ENCODE measurements at places on chromosomes 16 and 17.

DNA sequence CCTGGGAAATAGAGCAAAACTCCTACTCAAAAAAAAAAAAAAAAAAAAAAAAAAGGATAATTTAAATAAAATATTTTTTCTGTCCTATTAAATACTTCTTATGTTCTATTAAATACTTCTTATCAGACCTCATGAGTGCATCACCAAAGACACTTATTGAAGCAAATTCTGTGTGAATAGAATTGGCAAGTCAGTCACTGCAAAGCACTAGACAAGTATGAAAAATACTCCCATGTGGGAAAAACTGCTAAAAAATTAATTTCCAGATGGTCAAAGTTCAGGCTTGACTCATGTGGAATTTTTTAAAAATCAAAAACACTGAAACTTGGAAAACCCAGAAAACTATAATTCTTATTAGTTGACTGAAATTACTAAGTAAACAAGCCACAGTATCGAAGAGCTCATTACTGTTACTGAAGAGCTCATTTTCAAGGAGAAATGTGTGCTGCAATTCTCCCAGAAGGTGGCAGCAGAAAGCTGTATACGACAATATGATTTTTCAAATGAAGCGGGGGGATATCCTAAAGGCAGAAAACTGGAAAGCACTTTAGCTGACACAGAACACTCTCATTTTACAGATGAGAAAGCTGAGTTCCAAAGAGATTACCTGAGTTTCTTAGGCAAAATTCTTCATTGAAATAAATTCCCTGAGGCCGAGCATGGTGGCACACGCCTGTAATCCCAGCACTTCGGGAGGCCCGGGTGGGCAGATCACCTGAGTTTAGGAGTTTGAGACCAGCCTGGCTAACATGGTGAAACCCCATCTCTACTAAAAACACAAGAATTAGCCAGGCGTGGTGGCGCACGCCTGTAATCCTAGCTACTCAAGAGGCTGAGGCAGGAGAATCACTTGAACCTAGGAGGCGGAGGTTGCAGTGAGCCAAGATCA, 15.9 kb upstream of the FBXO47 start:
- no peak for DNase-seq

GRCh38 chr17:49249890-49250522, 19.4 kb upstream of the PHOSPHO1 start:
- DNase-seq = no peak

- DNase-seq = peak; percentile 30
These were observed at the start of gene C16orf74 for GRCh38 chr16:85750827-85751697. Gene C16orf74, minus strand, starts transcription at chr16:85751096. Its CDS starts 15,879 bp downstream, at chr16:85735217.

GRCh38 chr16:67151431-67152097, 766 bp upstream of the B3GNT9 start:
- DNase-seq = no peak

- no peak for DNase-seq
These were observed 18.1 kb downstream of the ITPRIPL2 start for GRCh38 chr16:19131825-19132218.

DNA sequence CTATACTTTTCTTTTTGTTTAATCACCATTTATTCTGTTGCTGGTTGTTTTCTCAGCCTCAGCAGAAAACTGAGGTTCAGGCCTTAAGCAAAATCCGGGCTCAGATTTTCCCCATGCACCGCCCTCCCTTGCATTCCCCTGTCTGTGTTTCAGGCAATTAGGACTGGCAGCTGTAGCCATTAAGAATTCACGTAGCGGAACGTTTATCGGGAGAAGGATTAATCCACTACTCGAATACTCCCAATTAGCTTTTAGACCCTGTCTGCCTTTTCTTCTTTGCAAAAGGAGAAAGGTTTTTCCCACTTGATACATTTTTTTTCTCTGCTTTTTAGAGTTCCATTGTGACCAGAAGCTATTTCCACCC, 173.1 kb downstream of the RPTOR start:
- no peak for DNase-seq

DNA sequence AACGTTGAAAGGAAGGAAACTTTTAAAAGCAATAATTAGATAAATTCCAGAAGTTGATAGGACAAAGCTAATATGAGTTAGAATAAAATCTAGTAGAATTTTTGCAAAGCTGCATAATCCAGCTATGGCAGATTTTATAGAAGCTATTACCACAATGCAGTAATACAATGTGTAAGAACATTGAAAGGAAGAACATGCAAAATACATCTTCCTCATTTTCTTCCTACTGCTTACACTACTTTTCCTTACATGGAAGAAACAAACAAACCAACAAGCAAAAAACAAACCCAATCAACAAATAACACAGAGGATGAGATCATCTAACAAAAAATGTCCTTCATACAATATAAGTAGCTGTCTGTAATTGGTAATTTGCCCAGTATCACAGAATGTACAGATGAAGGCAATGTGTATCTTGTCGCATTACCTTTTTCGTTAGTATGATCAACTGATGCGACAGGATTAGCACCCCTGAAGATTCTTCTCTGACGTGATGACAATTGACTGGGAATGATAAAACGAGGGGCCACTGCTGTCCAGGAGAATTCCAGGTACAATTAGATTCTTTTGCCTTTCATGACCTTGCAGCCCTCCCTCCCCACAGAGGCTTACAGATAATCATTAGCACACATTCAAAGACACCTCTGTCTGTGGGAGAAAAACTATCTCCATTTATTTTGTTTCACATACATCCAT, 21.2 kb upstream of the LRRC37A start:
- DNase-seq = no peak

GRCh38 chr16:30372038-30372712, 1.9 kb upstream of the TBC1D10B start:
- DNase-seq = no peak

- DNase-seq = no peak
These were observed 106.2 kb downstream of the GRIN2A start for GRCh38 chr16:10076037-10076436.

DNA sequence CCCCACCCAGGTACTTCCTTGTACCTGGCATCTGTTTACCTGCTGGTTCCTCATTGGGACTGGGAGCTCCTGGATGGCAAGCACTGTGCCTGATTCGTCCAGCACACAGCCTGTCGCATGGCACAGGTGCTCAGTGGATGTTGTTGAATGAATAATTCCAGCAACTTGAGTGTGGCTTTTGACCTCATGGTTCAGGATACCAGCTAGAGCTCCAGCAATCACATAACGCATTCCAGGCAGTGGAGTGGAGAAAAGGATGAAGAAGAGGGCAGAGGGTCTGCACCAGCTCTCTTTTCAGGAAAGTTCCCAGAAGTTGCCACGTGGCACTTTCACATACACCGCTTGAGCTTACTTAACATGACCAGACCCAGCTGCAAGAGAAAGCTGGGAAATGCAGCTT, 1.3 kb upstream of the CAMKK1 start:
- no peak for DNase-seq

GRCh38 chr17:1229900-1230501, 40.2 kb upstream of the BHLHA9 start:
- DNase-seq = peak; percentile 27

GRCh38 chr17:44547625-44548267, 9.5 kb upstream of the FZD2 start:
- no peak for DNase-seq

GRCh38 chr16:85461814-85462713, 151.1 kb upstream of the GSE1 start:
- peak; percentile 41 for DNase-seq

DNA sequence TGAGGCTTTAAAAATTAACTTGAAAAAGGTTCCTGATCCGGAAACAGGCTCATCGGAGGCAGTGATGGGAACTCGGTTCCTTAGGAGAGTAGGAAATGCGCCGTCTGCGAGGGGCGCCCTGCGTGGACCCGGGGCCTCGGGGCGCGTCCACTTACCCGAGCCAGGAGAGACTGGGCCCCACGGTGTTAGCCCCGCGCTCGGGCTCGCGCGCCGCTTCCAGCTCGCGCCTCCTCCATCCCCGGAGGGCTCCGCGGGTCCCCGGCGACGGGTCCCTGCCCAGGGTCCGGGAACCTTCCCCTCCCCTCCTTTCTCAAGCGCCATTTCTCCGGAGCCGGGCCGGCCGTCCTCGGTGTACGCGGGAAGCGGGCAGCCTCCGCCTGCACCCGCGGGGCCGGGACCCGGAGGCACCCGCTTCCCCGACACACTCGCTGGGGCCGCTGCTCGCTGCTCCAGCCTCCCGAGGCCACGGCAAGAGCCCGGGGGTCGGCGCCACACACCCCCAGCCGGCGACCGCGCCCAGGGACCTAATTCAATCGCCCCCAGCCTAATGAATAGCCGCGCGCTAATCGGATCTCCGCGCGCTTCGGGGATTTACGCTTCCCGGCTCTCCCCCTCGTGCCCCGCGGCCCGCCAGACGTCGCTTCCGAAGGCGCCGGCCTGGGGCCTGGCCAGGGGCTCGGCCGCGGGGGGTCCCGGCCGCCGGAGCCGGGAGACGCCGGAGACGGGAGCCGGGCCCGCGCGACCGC, 2.2 kb upstream of the BAHCC1 start:
- no peak for DNase-seq

DNA sequence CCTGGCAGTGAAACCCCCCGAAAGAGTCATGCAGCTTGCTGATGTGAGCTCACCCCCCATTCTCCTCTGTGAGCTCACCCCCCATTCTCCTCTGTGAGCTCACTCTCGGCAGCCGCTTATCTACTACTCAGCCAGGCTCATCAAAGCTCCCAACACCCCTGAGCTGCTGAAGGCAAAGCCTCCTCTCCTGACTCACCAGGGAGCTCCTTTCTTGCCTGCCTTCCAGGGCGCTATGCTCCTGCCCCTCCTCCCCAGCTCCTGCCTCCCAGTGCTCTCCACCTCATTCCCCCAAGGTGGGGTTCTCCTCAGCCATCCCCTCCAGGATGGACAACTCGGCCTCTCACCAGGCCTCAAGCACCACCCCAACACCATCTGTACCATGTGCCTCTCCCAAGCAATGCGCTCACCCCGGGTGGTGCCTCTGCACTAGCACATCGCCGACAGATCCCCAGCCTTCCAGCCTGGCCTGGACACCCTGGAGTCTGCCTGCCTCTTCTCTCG, 27.7 kb upstream of the FAAP100 start:
- DNase-seq = no peak

DNA sequence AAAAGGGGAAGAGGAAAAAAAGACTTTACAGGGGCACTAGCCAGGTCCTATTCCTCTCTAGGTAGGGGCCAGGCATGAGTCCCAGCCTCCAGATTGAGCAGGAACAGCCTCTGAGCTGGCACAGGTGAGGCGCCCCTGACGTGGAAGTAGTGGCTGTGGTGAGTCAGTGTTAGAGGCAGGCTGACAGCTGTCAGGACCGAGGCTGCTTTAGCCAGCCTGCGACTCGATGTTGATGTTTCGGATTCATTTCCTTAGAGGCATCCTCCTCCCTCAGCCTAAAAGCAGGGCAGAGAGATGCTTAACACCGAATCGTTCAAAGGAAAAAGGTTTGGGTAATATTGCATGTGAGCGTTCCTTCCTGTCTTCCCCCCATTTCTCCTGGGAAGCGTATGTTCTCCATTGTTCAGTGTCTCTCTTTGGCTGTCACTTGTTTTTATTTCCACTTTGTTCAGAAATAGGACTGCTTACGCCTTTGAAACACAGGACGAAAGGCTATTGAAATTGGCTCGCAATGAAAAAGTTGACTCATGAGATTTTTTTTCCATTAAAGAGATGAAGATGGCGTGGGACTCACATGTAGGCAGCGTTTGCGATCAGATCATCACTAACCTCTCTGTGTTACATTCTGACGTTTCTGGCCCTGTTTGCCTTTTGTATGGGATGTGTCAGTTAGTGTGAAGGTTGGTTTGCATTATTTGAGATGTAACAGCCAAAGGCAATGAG, 1.3 kb downstream of the KIAA0513 start:
- DNase-seq = peak; percentile 75

- no peak for DNase-seq
These were observed 249.2 kb downstream of the FOXL1 start for GRCh38 chr16:86827521-86827920.

DNA sequence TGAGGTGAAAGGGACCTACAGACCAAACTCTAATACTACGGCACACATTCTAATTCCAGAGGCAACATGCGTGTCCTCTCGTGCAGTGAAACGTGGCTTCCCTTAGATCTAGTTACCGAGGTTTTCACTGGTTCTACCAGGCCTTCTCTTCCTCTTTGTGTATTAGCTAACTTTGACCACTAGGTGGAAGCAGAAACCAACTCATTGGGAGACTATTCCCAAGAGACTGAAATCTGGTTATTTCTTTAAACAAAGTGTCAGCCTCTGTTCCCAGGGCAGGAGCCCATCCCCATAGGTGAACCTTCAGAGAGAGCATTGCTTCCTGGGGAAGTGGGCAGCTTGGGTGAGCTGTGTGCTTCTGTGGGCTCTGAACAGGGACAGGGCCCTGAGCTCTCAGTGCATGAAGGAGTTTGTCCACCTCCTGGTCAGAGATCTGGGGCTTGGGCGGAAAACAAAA, 19.7 kb upstream of the RCVRN start:
- DNase-seq = peak; percentile 19

DNA sequence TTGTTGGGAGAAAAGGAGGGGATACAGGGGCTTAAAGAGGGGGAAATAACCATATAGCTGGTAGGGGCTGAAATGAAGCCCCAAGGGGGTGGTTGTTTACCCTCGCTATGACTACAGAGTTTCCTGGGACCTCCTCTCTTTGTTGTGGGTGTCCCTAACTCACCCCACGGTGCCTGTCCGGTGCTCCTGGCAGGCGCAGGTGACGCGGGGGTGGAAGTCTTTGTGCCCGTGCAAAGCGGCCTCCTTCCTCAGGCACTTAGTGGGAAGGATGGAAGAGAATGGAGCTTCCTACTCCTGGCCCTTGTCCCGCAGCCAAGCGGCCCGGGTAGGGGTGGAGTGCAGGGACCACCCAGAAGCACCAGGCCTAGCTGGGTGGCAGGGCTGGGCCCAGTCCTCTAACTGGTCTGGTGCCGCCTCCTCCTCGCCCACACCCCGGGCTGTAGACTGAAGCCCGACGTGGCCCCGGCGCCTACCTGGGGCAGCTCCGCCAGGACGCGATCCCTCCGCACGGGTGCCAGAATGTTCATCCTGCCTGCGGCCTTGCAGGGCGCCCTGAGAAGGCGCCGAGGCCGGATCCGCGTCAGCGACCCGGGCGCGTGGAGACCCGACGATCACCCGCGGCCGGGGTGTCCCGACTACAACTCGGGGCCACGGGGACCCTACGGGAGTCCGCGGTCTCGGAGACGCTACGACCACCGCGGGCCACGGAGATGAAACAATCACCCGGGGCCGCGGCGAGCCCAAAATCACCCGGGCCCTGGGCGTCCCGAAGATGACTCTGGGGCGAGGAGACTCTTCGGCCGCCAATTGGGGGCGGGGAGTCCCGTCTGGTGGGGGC, 709 bp downstream of the RAB34 start:
- DNase-seq = no peak

All from activated T-cell treated with anti-CD3 and anti-CD28 coated beads, Interleukin-2, amount 50 U/mL, for 1 hour (primary cell).